Lower lobe of right lung (tissue), 2 donors: ENCODE measurements at places on chromosomes 16 and 17. TPM values are rescaled to one million over a fixed set of nuclear protein-coding genes. Genes with fewer than 3 reads are reported as not detected.
A peak's percentile ranks its signal among the peaks of the same experiment; 100 is the strongest.

- no peaks in the 10 kb centered on the region for H3K36me3 ChIP-seq
- no peak overlapping the region for H3K27ac ChIP-seq
- H3K4me1 ChIP-seq: no peaks in the 10 kb centered on the region
- H3K4me3 ChIP-seq: no peak overlapping the region
- DNase-seq: no peak
- H3K27me3 ChIP-seq: peaks cover 3% of the 10 kb centered on the region
Observed at GRCh38 chr17:73785958-73786743, 141.9 kb upstream of the SDK2 start.

DNA sequence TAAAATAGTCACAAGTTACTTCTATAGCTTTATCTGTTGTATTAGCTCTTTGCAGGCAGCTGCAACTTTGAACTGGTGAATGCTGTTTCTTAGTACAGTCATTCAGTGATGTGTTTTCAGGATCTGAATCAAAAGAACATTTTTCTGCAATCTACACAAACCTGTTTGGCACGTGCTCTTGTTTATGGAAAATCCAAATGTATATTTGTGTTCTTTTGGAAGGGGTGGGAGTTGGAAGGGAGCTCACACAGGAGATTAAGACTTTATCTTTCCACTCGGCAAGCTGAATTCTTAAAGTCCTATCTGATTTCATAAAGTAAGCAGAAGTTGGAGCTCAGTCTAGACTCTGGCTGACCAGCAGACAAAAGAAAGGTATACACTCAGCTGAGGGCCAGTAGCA lies 300.2 kb downstream of the MAP2K6 start:
- no peak overlapping the region for H3K4me3 ChIP-seq
- H3K27ac ChIP-seq: no peak overlapping the region
- H3K36me3 ChIP-seq: no peaks in the 10 kb centered on the region
- no peak for DNase-seq
- no peaks in the 10 kb centered on the region for H3K4me1 ChIP-seq
- H3K27me3 ChIP-seq: no peaks in the 10 kb centered on the region

Gene BAHCC1
- 19.9 TPM for total RNA-seq

Gene CDRT15
- total RNA-seq: not detected

DNA sequence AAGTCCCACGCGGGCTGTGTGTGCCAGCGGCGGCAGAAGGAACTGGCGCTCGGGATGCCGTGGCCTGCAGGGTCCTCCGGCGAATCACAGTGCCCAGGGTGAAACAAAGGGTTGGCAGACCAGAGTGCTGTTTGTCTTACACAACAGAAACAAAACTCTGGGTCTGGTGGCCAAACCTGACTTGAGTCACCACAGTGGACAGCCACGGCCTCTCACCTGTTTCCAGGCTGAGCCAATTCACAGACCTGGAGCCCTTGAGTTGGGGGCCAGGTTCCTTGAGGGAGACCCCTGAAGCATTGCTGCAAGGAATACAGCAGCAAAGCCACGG lies 2.1 kb upstream of the CHMP6 start:
- peaks cover 41% of the 10 kb centered on the region for H3K4me1 ChIP-seq
- no peaks in the 10 kb centered on the region for H3K27me3 ChIP-seq
- no peak for DNase-seq

DNA sequence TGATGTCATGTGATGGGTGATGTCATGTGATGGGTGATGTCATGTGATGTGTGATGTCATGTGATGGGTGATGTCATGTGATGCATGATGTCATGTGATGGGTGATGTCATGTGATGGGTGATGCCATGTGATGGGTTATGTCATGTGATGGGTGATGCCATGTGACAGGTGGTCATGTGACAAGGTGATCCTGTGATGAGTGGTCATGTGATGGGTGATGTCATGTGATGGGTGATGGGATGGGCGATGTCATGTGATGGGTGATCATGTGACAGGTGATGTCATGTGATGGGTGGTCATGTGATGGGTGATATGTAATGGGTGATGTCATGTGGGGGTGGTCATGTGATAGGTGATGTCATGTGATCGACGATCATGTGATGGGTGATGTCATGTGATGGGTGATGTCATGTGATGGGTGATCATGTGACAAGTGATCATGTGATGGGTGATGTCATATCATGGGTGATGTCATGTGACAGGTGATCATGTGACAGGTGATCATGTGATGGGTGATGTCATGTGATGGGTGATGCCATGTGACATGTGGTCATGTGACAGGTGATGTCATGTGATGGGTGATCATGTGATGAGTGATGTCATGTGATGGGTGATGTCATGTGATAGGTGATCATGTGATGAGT lies 17.2 kb downstream of the CD300LB start:
- H3K27ac ChIP-seq: no peak overlapping the region
- H3K4me3 ChIP-seq: no peak overlapping the region
- H3K27me3 ChIP-seq: no peaks in the 10 kb centered on the region
- H3K4me1 ChIP-seq: no peaks in the 10 kb centered on the region

GRCh38 chr16:1101573-1102332 lies 5.7 kb upstream of the C1QTNF8 start:
- no peak for DNase-seq
- no peak overlapping the region for H3K4me3 ChIP-seq
- peaks cover 6% of the 10 kb centered on the region for H3K4me1 ChIP-seq
- no peak overlapping the region for H3K27ac ChIP-seq
- H3K27me3 ChIP-seq: peaks cover 59% of the 10 kb centered on the region

DNA sequence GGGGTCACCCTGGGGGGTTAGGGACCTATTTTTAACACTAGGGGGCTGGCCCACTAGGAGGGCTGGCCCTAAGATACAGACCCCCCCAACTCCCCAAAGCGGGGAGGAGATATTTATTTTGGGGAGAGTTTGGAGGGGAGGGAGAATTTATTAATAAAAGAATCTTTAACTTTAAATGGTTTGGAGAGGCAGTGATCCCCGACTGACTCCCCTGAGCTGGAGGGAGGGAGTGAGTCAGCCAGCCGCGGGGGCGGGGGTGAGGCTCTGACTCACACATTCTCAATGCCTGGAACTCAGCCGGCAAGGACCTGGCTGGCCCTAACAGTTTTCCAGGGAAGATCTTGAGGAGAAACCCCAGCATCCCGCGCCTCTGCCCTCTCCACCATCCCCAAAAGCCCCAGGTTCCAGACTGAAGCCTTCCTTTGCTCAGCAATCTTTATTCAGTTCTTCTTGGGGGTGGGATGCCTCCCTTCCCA lies 1.5 kb downstream of the HCFC1R1 start:
- DNase-seq: peak; percentile 92
- peaks cover 15% of the 10 kb centered on the region for H3K27me3 ChIP-seq
- H3K4me1 ChIP-seq: peaks cover 66% of the 10 kb centered on the region
- H3K27ac ChIP-seq: peak overlapping the region; percentile 94

GRCh38 chr17:27353033-27353460 lies 59.1 kb downstream of the WSB1 start:
- H3K4me3 ChIP-seq: peak overlapping the region; percentile 63
- peaks cover 34% of the 10 kb centered on the region for H3K4me1 ChIP-seq
- DNase-seq: no peak
- H3K27ac ChIP-seq: peak overlapping the region; percentile 95
- no peaks in the 10 kb centered on the region for H3K36me3 ChIP-seq
- no peaks in the 10 kb centered on the region for H3K27me3 ChIP-seq

Gene AURKB
- 2.2 TPM for total RNA-seq

DNA sequence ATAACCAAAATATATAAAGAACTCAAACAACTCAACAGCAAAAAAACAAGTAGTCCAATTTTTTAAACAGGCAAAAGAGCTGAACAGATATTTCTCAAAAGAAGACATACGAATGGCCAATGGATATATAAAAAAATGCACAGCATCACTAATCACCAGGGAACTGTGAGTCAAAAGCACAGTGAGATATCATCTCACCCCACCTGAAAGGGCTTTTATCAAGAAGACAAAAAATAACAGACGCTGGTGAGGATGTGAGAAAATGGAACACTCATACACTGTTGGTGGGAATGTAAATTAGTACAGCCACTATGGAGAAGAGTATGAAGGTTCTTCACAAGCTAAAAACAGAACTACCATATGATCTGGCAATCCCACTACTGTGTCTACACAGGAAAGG lies 7.4 kb downstream of the XYLT1 start:
- no peak overlapping the region for H3K27ac ChIP-seq
- H3K4me1 ChIP-seq: peaks cover 12% of the 10 kb centered on the region
- H3K4me3 ChIP-seq: no peak overlapping the region

GRCh38 chr17:534071-534691 lies 180.5 kb downstream of the VPS53 start:
- H3K36me3 ChIP-seq: peaks cover 68% of the 10 kb centered on the region
- H3K4me3 ChIP-seq: no peak overlapping the region
- peak; percentile 78 for DNase-seq

DNA sequence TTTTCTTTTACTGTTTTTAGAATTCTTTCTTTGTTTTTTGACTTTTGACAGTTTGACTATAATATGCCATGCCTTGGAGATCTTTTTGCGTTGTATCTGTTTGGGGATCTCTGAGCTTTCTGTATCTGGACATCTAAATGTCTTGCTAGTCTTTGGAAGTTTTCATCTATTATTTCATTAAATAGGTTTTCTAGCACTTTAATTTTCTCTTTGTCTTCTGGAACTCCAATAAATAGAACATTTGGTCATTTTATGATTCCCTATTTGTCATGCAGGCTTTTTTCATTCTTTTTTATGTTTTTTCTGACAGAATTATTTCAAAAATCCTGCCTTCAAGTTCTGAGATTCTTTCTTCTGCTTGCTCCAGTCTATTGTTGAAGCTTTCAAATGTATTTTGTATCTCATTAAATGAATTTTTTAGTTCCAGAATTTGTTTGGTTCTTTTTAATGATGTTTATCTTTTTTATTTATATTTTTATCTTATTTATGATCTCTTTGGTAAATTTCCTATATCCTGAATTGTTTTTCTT lies 201.4 kb downstream of the CHD9NB start:
- H3K4me1 ChIP-seq: no peaks in the 10 kb centered on the region
- no peak overlapping the region for H3K27ac ChIP-seq
- DNase-seq: no peak

DNA sequence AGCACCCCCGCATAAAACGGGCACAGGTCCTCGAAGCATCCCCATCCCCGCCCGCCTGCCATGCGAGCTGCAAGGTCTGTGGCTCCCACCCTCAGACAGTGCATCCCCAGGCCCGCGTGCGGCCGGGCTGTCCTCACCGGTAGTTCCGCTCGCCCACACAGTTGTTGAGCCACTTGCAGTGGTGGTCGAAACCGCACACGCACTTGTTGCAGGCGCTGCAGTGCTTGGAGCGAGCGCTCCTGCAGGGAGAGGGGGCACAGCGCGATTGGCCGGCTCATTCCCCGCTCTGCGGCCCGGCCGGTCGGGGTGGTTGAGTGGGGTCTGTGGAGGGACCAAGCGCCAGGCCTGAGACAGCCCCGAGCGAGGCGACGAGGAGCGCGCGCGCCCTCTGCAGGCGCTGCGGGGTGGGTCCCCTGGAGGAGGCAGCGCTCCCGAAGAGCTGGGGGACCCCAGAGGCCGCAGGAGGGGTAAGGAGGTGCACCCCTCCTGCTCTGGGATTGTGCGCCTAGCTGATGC lies 6.0 kb upstream of the TPPP3 start:
- no peak overlapping the region for H3K27ac ChIP-seq
- DNase-seq: peak; percentile 73
- no peaks in the 10 kb centered on the region for H3K36me3 ChIP-seq
- H3K27me3 ChIP-seq: no peaks in the 10 kb centered on the region
- H3K4me3 ChIP-seq: peak overlapping the region; percentile 33
- H3K4me1 ChIP-seq: peaks cover 51% of the 10 kb centered on the region

GRCh38 chr17:29612404-29613280 lies 10.1 kb downstream of the CORO6 start:
- H3K27me3 ChIP-seq: peaks cover 11% of the 10 kb centered on the region
- peak overlapping the region; percentile 47 for H3K4me3 ChIP-seq
- H3K4me1 ChIP-seq: peaks cover 47% of the 10 kb centered on the region
- no peak for DNase-seq
- no peaks in the 10 kb centered on the region for H3K36me3 ChIP-seq

GRCh38 chr17:5870231-5870953 lies 199.8 kb upstream of the WSCD1 start:
- DNase-seq: no peak
- H3K4me3 ChIP-seq: no peak overlapping the region
- H3K27me3 ChIP-seq: peaks cover 4% of the 10 kb centered on the region
- no peaks in the 10 kb centered on the region for H3K36me3 ChIP-seq
- no peak overlapping the region for H3K27ac ChIP-seq

GRCh38 chr17:82493226-82493781 lies 26.2 kb upstream of the FOXK2 start:
- peaks cover 6% of the 10 kb centered on the region for H3K36me3 ChIP-seq
- no peak for DNase-seq
- H3K4me3 ChIP-seq: no peak overlapping the region
- H3K27ac ChIP-seq: no peak overlapping the region
- peaks cover 27% of the 10 kb centered on the region for H3K4me1 ChIP-seq

- no peak overlapping the region for H3K4me3 ChIP-seq
- H3K27ac ChIP-seq: no peak overlapping the region
- DNase-seq: no peak
- H3K4me1 ChIP-seq: no peaks in the 10 kb centered on the region
Observed at GRCh38 chr17:70969521-70970034, 800.2 kb downstream of the KCNJ2 start.

DNA sequence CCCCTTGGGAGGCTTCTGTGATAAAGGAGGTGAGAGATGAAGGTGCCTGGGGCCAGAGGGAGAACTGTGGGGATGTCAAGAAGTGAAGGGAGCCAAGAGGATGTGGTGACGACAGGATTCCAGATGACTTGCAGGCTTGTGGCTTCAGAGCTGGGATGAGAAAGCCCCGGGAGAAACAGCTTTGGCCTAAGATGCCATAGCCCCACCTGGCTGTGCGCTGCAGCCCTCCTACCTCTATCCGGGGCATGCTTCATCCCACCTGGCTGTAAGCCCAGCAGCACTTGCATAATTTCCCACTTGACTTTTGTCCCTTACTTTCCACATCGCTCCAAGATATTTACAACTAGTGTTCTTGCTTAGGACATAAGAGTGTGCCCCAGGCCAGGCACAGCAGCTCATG lies 29.3 kb downstream of the GINS3 start:
- H3K27ac ChIP-seq: no peak overlapping the region
- no peaks in the 10 kb centered on the region for H3K36me3 ChIP-seq
- H3K4me3 ChIP-seq: no peak overlapping the region
- H3K4me1 ChIP-seq: peaks cover 6% of the 10 kb centered on the region

Gene ZFP3
- 7.1 TPM for total RNA-seq

- DNase-seq: peak; percentile 71
- peak overlapping the region; percentile 88 for H3K27ac ChIP-seq
- no peaks in the 10 kb centered on the region for H3K27me3 ChIP-seq
- peaks cover 23% of the 10 kb centered on the region for H3K36me3 ChIP-seq
- peak overlapping the region; percentile 97 for H3K4me3 ChIP-seq
Observed at GRCh38 chr16:15055141-15056053, 477 bp downstream of the NTAN1 start.

Gene RNF43
- total RNA-seq: 9.7 TPM

Gene UNC13D
- 118 TPM for total RNA-seq
